ENCODE measurements at places on chromosomes 5 and 9.

DNA sequence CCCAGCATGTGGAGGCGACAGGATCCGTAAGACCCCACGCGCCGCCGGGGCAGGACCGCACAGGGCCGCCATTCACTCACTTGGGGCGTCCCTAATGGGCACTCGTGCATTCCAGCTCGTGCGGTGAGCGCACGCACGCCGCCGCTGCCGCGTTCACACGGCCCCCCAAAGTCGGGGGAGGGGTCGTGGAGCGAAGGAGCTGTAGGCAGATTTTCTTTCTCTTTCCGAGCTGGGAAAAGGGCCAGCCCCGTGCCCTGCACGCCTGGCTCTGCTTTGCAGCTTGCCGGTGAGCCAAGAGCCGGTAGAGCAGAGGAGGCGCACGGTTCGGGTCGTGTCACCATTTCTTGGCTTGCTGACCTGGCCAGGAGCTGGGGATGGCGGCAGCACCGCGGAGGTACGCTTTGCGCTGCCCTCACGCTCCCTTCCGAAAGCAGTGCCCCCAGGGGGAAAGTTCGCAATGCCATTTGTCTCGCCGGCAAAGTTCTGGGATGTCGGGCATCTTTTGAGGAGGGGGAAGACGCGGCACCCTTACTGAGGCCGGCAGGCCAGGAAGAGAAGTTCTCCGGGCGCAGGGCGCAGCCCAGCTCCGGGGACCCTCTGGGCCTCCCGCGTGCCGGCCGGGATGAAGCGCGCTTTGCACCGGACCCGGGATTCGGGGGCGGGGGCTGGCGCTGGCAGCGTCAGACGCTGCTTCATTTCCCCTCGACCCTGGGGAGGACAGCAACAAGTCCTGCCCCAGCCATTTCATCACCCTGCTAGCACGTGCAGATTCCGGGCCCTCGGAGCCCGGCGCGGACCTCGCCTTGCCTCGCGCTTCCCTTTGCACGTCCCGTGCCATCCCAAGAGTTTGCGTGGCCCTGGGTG lies 898 bp downstream of the STC2 start:
- peak; percentile 68 for DNase-seq

DNA sequence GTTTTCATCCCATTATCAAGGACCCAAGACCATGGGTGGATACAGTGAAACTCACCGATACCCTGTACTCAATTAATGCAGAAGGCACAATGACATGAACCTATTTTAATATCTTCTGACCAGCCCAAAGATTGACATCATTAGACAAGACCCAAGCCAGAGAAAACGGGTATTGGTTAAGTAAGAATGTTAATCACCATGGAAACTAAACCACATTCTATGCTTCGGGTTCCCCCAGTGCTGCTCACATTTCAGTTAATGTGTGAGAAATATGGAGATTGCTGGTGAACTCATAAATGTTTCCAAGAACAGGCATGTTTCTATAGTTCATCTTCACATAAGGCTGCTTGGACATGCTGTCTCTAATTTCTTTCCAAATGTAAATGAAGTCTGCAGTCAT lies 77.0 kb downstream of the IRX2 start:
- no peak for DNase-seq

DNA sequence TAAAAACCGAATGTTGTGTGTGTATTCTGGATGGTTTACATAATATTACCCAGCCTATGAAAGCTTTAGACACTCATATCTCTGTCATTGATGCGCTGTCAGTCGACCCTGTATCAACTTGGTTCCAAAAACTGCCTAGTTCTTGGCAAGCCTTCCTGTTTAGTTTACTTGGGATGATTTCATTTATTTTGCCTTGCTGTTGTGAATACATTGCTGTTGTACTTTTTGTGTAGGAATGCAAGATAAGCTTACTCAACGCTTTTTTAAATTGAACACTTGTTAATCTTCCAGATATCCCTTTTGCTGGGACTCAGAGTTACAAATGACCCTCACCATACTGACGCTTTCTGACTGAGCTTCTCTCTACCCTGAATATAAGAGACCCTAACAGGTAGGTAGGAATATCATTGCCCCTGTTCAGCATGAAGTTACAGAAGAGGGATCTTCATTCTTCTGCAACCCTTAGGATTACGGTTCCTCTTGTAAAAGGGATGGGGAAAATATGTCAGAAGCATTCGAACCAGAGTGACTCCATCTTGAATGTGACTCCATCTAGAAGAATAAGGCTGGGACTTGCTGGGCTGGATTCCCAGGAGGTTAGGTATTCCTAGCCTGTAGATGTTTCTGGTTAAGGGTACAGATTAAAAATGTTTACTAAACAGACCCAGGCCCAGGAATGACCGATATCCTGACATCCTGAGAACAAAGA lies 13.7 kb upstream of the PAIP1 start:
- no peak for DNase-seq

DNA sequence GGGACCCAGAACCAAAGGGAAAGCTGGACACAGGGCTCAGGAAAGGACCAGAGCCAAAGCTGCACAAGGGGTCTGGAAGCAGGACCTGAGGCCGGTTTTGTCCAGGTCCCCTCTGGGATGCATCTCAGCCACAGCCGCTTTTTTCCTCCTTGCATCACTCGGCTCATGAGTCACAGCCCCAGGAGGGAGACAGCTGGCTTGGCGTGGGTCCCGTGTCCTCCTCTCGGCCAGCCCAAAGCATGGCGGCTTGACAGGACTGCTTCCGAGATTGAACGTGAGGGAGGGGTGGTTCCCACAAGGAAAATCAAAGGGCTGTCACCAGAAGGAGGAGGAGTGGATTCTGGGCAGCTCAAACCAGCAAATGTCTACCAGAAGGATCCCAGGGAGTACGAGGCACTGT lies 56.7 kb upstream of the CPLX2 start:
- peak; percentile 79 for DNase-seq

GRCh38 chr9:137315581-137316011 lies 13.5 kb upstream of the NRARP start:
- no peak for DNase-seq

GRCh38 chr5:98993512-98993911 lies 64.7 kb upstream of the CHD1 start:
- DNase-seq, result no peak

GRCh38 chr9:3977614-3978112 lies 322.2 kb downstream of the GLIS3 start:
- no peak for DNase-seq

GRCh38 chr5:159041444-159042198 lies 58.1 kb downstream of the EBF1 start:
- DNase-seq, result peak; percentile 78
